Epithelial cell of proximal tubule (primary cell): ENCODE measurements at places on chromosomes 11 and 22.

DNA sequence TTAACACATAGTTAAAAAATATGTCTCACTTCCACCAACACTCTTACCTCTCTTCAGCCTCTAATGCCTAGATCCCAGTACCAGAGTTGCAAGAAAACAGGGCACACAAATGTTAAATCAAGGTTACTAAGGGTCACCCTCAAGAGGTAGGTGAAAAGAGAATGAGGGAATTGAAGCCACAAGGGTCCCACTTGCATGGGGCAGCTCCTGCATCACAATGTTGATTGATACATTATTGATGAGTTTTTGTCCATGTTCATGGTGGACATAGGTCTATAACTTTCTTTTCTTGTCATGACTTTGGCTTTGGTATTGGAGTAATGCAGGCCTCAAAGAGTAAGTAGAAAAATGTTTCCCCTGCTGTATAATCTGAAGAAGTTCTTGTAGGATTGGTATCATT, 46.0 kb upstream of the IGLL5 start:
- DNase-seq: no peak

DNA sequence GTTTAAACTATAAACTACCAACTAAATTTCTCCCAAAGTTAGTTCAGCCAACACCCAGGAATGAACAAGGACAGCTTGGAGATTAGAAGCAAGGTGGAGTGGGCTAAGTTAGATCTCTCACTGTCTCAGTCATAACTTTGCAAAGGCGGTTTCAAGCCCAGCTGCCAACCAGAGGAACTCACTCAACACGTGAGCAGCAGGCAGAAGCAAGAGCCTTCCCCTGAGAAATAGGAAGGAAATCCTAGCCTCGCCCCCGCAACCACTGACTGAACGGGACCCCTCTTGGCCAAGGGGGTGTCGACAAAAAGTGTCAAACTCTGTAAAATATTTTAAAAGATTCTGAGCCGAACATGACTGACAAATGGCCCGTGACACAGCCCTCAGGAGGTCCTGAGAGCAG, 4.4 kb upstream of the KRTAP5-9 start:
- DNase-seq: no peak

GRCh38 chr11:28417601-28418323, 309.6 kb downstream of the METTL15 start:
- no peak for DNase-seq

GRCh38 chr11:46736615-46737014, 17.6 kb downstream of the F2 start:
- DNase-seq: no peak

GRCh38 chr22:40021401-40022000, 26.7 kb downstream of the FAM83F start:
- DNase-seq: no peak

- DNase-seq: no peak
Measured at GRCh38 chr22:23127788-23128187, 14.0 kb downstream of the RSPH14 start.

- no peak for DNase-seq
Measured at GRCh38 chr22:43100225-43100624, 10.3 kb upstream of the BIK start.

- no peak for DNase-seq
Measured at GRCh38 chr11:38814670-38815069, 2216.6 kb upstream of the RAG2 start.

- no peak for DNase-seq
Measured at GRCh38 chr11:19145319-19145718, 28.4 kb downstream of the ZDHHC13 start.

- DNase-seq: no peak
Measured at GRCh38 chr11:120220747-120221037, 9.9 kb downstream of the OAF start.

DNA sequence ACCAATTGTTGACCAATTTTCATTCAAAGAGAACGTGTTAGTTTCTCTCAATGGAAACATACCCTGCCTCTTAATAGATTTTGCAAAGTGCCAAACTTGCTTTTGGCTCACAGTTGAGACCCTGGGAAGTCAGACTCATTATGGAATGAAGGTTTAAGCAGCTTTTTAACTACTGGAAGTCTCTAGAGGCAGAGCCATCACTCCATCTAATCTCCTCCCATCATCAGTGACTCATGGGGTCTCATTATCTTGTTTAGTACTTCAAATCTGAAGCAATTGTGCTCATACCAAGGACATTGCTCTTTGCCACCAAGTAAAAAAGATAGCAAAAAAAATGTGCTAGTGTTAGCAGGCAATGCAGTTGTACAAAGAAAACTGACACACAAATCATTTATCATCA, 537.1 kb upstream of the LRRC4C start:
- DNase-seq: no peak

- DNase-seq: no peak
Measured at GRCh38 chr11:32430568-32431381, 4.6 kb downstream of the WT1 start.

GRCh38 chr22:20741634-20742581, 32.0 kb upstream of the SERPIND1 start:
- DNase-seq: no peak

DNA sequence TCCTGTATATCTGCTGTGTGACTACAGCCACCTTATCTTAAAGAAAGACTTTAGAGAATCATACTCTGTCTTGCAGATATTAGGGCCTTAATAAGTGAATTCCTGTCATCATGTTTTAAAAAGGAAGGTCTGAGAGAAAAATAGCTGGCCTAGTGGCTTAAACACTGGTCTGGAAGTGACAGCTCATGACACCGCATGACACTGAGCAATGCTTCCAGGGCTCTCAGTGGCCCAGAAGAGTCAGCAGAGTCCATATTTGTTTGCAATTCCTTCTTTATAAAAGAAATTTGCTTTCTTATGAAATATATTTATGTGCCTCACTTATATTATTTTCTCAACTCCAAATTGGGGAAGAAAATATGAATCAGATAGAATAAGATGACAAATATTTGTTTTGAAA, 33.0 kb downstream of the MMP20 start:
- no peak for DNase-seq

- DNase-seq: no peak
Measured at GRCh38 chr11:49302360-49302759, 94.0 kb upstream of the FOLH1 start.

- no peak for DNase-seq
Measured at GRCh38 chr11:69658626-69659450, 16.3 kb downstream of the LTO1 start.

- no peak for DNase-seq
Measured at GRCh38 chr22:42317691-42318547, 47.5 kb upstream of the TCF20 start.

- DNase-seq: no peak
Measured at GRCh38 chr11:2308713-2309112, 6.9 kb downstream of the TSPAN32 start.

- no peak for DNase-seq
Measured at GRCh38 chr11:114058871-114059277, 637 bp upstream of the ZBTB16 start.

DNA sequence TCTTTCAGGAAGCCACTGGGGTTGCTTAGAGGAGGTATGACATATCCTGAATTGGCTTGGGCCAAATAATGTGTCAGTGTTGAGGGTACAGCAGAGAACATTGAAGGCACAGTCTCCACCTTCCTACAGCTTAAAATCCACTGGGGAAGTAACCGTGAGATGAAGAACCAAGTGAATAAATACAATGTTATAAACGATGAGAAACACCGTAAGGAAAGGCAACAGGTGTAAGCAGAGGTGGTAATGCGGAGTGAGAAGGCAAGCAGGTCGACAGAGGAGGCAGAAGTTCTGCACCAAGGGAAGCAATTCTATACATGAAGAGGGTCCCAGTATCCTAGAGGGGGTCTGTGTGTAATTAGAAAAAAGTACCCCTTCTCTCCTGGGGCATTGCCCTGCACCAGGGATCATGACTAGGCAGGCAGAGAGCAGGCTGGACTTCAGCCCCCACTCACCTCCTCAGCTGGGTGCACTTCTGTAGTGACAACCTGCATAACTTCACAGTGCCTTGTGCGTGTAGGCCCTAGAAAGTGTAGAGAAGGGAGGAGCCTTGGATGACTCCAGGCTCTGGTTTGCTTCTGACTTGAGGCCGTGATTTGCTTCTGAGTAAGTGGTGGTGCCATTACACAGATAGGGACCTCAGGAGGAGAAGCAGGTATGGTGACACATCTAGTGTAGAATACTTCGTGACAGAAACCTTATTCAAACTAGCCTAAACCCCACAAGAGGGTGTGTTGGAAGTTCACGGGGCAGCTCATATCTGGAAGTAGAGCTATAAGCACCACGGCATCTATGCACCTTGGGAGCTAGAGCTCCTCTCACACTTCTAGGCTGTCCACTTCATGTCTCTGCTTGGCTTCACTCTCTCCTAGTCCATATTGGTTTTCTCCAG, 4.9 kb downstream of the MYOD1 start:
- no peak for DNase-seq

DNA sequence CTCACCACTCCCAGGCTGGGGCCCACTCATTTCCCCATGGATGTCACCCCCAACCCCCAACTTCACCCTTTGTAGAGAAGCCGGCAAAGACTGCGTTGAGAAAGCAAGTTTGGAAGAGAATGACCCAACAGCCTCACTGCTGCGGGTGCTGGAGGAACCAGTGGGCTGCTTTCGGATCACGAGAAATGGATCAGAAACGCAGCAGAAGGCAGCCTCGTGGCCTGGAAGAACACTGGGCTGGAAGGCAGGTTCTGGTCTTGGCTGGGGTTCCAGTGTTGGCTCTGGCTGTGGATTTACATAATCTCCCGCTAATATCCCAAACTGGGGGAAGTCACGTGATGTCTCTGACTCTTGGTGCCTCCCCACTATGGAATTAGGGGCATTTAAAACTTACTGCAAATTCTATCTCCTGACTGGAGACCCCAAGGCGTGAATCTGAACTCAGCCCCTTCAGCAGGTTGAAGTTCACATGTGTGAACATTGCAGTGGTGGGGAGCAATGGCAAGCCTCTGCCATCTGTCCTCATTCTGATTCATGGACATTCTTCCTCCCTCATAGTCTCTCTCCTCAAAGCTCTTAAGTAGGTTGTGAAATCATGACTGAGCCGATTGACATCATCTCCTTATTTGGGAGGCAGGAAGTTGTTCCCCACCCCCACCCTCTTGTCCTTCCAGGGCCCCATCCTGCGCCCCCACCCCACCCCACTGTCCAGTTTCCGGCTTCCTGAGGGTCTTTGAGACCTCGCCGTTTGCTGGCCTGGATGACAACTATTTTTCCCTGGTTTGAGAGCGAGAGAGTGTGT, 37.0 kb upstream of the TIMP3 start:
- no peak for DNase-seq

DNA sequence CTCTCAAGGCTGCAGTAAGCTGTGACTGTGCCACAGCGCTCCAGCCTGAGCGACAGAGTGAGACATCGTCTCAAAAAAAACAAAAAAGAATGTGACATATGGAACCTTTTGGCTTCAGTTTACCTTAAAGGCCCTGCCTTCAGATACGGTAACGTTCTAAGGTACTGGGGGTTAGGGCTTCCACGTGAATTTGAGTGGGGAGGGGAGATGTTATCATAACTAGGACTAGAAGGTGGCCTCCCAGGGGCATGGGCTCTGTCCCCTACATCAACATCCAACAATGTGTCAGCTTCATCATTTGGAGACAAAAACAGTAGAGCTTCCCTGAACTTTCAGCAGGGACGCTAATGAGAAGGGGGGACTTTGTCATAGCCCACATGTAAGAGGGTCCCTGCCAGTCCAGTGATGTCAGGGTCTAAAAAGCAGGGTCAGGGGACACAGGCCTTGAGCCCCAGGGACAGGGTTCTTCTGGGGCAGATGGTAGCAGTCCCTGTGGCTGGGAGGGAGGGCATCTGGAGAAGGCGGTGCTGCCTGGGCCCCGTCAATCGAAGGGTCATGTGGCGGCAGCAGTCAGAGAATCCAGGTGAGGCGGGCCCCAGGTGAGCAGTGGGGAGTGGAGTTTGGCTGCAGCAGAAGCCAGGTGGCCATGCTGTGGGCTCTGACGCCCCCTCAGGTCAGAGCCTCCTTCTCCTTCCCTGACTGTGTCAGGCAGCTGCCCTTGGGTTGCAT, 79.8 kb downstream of the BCR start:
- no peak for DNase-seq

DNA sequence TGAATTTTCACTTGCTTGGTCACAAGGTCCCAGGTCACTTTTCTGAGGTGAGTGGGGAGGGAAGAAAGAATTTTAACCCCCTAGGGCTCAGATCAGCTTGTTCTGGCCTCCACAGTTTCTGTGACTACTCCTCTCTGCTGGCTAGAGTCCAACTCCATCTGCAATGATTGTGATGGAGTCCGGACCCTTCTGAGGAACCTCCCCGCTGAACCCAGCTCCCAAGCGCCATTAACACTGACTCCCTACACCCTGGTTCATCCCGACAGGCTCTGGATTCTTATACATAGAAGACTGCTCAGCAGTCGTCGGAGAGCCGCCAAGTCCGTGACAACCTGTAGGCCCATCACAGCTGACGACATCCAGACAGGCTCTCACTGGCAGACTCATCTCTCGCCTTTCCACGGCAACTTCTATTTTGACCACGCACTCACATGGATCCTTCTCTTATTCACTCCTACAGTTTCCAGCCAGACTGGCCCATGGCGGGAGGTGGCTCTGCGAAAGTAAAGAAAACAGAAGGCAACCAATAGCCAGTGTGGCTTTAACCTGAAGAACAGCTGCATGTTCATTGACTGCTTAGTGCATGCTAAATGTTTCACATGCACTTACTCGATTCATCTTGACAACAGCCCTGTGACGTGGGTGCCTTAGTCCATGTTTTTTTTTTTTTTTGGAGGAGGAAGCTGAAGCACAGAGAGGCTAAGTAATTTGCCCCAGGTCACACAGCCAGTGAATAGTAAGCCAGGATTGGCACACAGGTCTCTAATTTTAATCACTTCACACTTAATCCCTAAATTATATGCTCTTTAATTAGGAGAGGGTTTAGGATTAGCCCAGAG, 68.0 kb upstream of the PRDM11 start:
- DNase-seq: no peak

DNA sequence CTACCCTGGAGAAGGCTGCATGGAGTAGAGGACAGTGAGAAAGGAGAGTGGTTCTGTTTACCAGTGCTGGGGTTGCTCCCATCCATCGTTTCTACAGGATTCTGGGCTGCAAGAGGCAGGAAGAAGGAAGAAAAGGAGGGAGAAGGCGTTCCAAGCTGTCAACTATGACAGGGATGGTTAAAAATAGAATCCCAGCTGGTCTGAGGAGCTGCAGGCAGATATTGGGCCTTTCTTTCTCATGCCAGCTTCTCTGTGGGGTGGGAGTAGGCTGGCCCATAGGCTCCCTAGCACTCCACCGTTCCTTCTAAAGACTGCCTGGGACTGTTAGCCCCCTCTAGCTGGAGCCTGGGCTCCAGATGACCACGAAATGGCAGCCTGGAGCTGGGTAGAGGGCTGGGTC, 13.6 kb downstream of the CCKBR start:
- no peak for DNase-seq

DNA sequence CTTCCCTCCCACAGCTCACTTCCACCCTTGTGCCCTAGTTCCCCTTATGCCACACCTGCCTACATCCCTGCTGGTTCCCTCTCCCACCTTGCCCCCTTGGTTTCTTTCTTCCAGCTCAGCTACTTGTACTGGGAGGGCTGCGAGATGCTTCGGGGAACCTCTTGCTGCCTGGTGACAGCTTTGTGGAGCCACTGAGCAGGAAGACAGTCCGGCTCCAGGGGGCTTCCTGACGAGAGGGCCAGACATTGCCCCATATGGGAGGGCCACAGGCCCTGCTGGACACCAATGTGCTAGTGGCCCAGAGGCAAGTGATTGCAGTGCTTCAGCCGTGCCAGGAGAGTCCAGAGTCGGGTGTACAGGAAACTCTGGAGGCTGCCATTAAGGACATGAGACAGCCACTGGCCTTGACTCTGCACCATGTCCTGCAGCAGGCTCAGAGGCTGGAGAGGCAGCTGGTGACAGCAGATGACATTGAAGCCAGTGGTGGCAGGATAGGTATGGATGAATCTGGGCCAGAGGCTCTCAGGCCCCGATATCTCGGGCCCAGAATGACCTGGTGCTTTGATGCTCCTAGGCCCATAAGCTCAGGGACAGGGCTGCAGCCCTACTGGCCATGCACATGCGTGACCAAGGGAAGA, 54.3 kb downstream of the BTG4 start:
- no peak for DNase-seq
